ENCODE measurements at places on chromosomes 7 and 10.

DNA sequence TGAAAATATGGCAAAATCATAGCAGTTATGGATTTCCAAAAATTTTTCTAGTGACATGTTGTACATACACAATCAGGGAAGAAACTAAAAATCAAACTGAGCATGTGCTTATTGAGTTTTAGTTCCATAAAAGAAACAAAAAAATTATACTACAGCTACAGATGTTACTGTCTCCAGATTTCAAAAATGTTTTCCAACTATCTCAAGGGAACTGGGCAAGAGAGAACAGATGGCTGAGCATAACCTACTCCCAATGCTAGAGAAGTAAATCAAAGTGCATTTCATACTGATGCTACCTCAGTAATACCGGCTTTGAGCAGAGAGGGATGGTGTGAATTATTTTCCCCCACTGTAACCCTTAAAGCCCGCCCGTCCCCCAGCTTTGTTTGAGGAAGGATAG lies 40.7 kb upstream of the KMT2C start:
- DNase-seq, result no peak

DNA sequence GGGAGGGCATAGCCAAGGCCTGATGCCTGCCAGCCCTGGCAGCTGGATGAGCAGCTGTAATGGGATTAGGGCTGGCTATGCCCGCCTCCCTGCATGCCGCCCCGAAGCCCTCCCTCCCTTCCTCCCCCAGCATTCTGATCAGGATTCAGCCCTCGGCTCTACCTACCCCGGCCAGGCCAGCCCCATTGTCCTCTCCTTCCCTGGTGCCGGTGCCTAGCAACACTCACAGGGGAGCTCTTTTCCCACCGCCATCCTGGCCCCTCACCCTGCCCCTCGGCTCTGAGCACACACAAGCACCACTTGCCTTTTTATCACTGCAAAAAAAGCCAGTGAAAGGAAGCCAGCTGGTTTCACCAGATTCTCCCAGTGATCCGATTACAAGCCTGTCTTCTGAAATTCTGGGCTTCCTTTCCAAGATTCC lies 9.0 kb upstream of the ADCYAP1R1 start:
- no peak for DNase-seq

GRCh38 chr10:59517996-59518395 lies 155.6 kb upstream of the FAM13C start:
- DNase-seq, result no peak

GRCh38 chr7:33880787-33881186 lies 24.6 kb upstream of the BMPER start:
- no peak for DNase-seq

GRCh38 chr10:43201545-43202131 lies 63.4 kb downstream of the CSGALNACT2 start:
- DNase-seq, result no peak

All from CD4-positive, alpha-beta T cell treated with Interferon gamma for 1 hour (primary cell).